Upper lobe of left lung (tissue), 6 donors: ENCODE measurements at places on chromosomes 11 and 22. TPM values are rescaled to one million over a fixed set of nuclear protein-coding genes. Genes with fewer than 3 reads are reported as not detected.

DNA sequence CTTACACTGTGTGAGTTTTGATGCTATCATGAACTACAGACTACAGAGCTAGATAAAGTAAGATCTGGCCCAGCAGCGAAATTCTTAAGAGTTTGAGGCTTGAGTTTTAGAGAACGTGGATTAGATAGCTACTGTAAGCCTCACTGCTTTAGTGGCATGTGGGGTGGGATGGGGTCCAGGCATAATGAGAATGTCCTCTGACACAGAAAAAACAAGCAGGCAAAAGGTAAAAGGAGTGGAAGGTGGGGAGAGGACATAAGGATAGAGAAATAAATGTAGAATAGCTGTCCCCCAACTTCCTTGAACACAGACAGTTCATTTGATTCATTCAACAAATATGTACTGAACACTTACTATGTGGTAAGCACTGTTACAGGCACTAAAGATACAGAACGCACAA is 324.5 kb upstream of the PITPNB start:
- no peak for DNase-seq

- no peak for DNase-seq
Observed at GRCh38 chr22:45710469-45710868, 38.8 kb downstream of the ATXN10 start.

TMPRSS4 gene
- 8.4 TPM for total RNA-seq

GRCh38 chr11:17343907-17344306 is 7.7 kb upstream of the NCR3LG1 start:
- DNase-seq: no peak

DNA sequence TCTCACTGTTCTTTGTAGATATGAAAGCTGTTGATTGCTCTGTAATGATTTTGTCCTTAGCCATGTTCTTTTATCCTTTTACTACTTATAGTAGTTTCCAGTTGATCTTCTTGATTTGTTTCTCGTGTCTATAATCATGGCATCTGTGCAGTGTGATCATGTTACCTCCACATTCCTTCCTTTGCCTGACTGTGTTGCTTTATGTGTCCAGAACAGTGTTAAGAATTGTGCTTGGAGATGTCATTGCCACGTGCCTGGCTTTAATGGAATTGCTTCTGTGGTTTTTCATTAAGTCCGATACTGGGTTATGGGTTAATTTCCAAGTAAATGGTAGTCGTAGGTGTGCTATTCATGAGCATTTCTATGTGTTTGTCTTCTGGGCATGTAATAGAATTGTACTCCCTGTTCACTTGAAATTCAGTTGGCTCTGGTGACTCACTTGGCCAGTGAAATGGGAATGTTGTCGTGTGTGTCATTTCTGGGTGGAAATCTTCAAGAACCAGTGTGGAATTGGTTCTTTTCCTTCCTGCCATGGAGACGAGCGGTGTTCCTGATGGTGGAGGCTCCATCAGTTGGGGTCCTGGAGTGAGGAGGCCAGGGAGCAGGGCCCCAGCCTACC is 6.8 kb downstream of the GTSE1 start:
- DNase-seq: no peak
